Fibroblast of the aortic adventitia (primary cell): ENCODE measurements at places on chromosomes 1 and 21.

- DNase-seq: no peak
Observed at GRCh38 chr1:116806245-116806644, 52.0 kb downstream of the CD2 start.

GRCh38 chr1:59845091-59845490 lies 30.3 kb downstream of the HOOK1 start:
- no peak for DNase-seq

GRCh38 chr1:30909365-30910068 lies 959 bp upstream of the SDC3 start:
- DNase-seq: no peak

DNA sequence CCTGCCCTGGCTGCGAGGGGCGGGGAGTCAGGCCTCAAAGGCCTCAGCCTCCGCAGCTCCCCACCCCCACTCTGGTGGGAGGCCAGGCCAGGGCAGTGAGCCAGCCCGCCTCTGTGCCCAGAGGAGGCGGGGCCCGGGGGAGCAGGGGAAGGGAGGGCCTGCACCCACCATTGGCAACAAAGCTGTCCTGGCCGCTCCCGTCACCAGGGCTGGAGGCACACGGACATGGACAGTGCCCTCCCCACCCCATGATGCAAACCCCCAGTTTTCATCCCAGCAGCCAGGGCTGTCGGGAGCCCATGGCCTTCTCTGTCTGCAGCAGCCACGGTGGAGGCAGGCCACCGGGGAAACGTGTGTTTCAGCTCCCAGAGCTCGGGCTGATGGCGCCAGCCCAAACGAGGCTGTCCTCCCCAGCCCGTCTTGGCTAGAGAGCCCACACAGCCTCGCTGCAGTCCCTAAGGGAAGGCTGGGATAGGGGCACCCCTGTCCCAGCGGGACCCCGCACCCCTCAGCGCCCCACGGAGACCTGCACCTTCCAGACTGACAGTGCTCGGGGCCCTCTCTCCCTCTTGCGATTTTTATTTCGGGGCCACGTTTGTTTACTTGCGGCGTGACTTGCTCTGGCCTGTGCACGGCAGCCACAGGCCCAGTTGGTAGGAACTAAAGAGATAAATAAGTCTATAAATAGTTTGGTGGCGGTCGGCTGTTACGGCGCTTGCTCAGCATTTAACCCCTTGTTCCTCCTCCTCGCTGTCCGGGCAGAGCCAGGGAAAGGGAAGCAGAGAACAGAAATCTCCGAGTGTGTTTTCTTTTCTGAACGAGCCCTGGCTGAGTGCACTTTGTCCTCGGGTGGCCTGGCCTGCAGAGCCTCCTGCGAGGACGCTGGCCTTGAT lies 101.8 kb downstream of the PRDM16 start:
- DNase-seq: peak; percentile 52

GRCh38 chr1:27872059-27872801 lies at the start of gene THEMIS2:
Gene THEMIS2 (plus strand): TSS chr1:27872544. CDS start chr1:27872572, 28 bp downstream.
- no peak for DNase-seq

- no peak for DNase-seq
Observed at GRCh38 chr1:222996310-222996975, 146.6 kb downstream of the TLR5 start.

- no peak for DNase-seq
Observed at GRCh38 chr21:21064353-21064752, 66.1 kb downstream of the NCAM2 start.

DNA sequence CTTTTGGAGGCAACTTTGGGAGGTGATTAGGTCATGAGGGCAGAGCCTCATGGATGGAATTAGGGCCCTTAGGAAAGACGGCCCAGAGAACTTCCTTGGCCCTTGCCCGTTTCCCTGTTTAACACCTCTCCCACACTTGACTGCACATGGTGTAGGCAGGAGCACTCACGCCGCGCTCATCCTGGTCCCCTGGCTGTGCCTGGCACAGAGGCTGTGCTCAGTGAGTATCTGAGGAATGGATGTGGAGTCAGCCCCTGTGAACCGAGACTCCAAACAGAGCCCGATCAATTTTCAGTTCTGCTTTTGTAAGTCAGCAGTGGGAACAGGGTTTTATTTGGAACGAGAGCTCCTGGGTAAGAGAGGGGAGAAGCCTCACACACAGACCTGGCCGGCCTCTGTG lies 29.8 kb upstream of the ETV3 start:
- no peak for DNase-seq

GRCh38 chr21:31476263-31477022 lies 132.4 kb upstream of the TIAM1 start:
- peak; percentile 8 for DNase-seq

GRCh38 chr1:17865912-17866739 lies 111.0 kb downstream of the ACTL8 start:
- peak; percentile 90 for DNase-seq

DNA sequence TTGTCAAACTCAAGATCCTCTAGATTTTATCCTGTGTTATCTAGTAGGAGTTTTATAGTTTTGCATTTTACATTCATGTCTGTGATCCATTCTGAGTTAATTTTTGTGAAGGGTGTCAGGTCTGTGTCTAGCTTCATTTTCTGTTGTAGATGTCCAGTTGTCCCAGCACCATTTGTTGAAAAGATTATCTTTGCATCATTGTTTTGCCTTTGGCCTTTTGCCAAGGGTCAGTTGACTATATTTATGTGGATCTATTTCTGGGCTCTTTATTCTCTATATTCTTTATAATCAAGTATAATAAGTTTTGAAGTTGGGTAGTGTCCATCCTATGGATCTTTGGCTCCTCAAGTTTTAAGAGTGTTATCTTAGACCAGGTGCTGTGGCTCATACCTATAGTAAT lies 21.9 kb downstream of the TRAF5 start:
- no peak for DNase-seq
